ENCODE measurements at places on chromosomes 2 and 18.

DNA sequence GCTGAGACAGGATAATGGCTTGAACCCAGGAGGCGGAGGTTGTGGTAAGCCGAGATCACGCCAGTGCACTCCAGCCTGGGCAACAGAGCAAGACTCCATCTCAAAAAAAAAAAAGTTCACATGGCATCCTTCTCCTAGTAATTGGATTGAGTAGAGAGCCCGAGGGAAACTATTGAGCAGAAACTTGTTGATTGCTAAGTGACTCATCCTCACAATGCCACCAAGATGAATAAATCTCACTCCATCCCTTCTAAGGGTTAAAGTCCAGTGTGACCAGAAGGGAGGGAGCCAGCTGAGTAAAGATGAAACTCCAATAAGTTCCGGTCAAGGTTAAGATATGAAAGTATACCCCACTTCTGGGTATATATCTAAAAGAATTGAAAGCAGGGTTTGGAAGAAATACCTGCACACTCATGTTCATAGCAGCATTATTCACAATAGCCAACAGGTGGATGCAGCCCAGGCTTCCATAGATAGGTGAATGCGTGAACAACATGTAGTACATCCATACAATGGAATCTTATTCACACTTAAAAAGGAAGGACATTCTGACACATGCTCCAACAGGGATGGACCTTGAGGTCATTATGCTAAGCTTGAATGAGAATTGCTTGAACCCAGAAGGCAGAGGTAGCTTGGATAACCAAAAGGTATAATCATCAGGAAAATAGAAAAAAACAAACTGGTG lies 13.0 kb upstream of the FHL2 start:
- no peak for DNase-seq

DNA sequence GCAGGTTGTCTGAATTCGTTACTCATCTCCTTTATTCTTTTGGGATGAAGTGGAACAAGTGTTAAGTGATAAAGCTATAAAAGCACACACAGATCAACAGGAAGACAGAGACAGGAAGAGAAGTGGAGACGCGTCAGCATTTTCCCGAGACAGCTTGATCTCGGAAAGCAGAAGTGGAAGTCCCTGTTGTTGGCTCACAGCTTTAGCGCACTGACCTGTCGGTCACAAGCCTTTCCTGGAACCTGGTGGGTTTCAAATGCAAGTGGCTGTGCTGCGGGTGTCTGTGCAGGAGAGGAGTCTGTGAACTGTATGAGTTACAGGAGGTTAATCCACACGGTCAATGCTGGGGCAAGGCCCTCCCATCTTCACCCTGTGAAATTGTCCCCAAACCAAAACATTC lies 116.6 kb upstream of the PELI1 start:
- DNase-seq = no peak

GRCh38 chr2:20433946-20434553 lies 12.8 kb upstream of the RHOB start:
- no peak for DNase-seq

- DNase-seq = no peak
Measured at GRCh38 chr2:27421660-27422250, 6.7 kb upstream of the NRBP1 start.

DNA sequence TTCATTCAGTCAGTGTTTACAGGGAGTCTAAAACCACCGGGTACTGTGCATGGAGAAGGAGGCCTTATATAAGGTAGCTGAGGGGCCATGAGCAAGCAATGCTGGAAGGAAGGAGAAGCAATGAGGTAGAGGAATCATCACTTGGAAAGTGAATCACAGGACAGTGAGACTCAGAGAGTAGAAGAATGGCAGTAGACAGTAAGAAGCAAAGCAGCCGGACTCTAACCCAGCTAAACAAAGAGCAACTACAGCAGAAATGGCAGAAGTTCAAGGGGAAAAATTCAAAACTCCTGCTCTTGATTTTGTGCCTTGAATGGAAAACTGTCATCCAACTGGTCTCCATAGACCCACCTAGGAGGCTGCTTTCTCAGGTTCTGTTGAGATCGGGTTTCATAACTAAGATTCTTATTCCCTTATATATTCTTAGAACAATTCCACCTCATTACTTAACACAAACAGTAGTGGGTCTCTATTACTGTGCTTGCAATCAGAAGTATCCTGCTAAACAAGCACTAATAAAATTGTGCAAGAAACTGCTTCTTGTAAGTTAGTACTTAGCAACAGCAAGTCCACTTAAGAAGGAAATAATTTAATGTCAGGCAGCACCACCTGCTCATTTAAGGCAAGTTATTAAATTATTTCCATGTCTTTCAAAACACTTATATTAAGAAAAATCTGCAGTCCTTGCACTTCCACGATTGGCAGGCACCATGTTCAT lies 68.0 kb downstream of the RBMS1 start:
- no peak for DNase-seq
